ENCODE measurements at places on chromosomes 12 and 14.

DNA sequence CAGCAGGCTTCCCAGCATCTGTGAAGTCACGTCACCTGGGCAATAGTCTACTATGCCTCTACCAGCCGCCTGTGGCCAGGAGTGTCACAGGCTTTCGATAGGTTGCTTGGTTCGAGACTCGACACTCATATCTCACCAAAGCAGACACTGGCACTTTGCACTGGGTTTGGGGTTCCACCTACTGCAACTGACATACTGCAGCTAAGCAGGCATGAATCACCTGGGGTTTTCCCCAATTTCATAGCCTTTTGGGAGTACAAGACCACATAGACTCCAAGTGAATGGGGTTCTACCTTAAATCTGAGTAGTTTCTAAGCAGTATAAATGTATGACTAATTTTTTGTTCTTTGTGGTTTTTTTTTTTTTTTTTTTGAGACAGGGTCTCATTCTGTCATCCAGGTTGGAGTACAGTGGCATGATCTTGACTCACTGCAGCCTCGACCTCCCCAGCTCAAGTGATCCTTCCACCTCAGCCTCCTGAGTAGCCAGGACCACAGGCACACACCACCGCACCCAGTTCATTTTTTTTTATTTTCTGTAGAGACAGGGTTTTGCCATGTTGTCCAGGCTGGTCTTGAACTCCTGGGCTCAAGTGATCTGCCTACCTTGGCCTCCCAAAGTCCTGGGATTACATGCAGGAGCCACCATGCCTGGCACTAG is 32.1 kb downstream of the DMAC2L start:
- DNase-seq: peak; percentile 67

DNA sequence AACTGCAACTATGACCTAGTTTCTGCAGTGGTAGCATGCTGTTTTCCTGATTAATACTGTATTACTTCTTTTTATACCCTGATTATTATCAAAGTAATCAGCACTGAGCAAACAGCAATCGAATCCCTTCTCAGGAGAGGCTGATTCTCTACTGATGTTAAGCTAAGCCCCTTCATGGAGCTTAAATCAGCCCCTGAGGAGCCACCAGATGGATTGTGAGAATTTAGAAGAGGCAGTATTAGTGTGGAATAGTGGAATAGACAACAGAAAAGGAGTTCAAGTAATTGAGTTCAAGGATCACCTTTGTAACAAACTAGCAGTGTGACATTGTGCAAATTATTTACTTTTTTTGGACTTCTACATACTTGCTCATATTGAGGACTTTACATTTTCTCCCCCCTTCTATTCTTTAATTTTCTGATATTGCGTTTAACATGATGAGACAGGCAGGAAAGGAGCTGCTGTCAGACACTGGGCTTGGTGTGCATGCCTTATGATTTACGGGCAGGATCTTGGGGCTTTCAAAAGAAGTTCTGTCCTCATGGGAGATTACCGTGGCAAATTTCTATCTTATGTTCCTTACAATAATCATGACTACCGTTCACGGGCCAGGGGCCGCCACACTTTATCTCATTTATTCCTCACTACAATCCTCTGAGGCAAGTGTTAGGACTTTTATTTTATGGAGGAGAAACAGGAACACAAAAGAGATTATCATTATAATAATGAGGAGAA is 68.0 kb downstream of the PTPRR start:
- no peak for DNase-seq

DNA sequence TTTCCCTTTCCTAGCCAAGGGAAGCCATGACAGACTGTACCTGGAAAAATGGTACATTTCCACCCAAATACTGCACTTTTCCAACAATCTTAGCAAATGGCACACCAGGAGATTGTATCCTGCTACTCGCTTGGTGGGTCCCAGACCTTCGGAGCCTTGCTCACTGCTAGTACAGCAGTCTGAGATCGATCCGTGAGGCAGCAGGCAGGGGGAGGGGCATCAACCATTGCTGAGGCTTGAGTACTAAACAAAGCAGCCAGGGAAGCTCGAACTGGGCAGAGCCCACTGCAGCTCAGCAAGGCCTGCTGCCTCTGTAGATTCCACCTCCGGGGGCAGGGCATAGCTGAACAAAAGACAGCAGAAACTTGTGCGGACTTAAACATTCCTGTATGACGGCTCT is 218.8 kb downstream of the LRIG3 start:
- no peak for DNase-seq

- no peak for DNase-seq
Observed at GRCh38 chr12:98893126-98893674, 248.1 kb downstream of the APAF1 start.

- no peak for DNase-seq
Observed at GRCh38 chr14:24057867-24058259, 6.1 kb downstream of the CARMIL3 start.

- no peak for DNase-seq
Observed at GRCh38 chr12:122187466-122187865, 4.5 kb downstream of the LRRC43 start.

- no peak for DNase-seq
Observed at GRCh38 chr12:89138048-89138852, 214.1 kb downstream of the DUSP6 start.

- no peak for DNase-seq
Observed at GRCh38 chr14:87461704-87462103, 531.3 kb downstream of the GALC start.

GRCh38 chr12:46304070-46304469 is 35.2 kb upstream of the SLC38A1 start:
- DNase-seq: no peak

DNA sequence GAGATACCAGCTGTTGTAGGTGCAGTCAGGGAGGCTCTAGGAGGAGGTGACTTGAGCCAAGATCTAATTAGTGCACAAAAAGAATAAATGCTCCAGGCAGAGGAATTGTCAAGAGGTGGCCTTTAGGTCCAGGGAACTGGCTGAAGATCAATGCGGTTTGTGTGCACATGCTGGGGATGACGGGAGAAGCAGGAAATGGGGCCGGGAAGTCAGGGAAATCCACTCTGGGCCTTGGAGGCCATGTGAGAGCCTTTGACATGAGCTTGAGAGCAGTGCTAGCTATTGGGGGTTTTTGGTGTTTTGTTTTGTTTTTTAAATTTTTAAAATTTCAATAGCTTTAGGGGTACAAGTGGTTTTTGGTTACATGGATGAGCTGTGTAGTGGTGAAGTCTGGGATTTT is 67.4 kb downstream of the MVK start:
- no peak for DNase-seq

- no peak for DNase-seq
Observed at GRCh38 chr12:16352481-16352880, 5.0 kb downstream of the MGST1 start.

DNA sequence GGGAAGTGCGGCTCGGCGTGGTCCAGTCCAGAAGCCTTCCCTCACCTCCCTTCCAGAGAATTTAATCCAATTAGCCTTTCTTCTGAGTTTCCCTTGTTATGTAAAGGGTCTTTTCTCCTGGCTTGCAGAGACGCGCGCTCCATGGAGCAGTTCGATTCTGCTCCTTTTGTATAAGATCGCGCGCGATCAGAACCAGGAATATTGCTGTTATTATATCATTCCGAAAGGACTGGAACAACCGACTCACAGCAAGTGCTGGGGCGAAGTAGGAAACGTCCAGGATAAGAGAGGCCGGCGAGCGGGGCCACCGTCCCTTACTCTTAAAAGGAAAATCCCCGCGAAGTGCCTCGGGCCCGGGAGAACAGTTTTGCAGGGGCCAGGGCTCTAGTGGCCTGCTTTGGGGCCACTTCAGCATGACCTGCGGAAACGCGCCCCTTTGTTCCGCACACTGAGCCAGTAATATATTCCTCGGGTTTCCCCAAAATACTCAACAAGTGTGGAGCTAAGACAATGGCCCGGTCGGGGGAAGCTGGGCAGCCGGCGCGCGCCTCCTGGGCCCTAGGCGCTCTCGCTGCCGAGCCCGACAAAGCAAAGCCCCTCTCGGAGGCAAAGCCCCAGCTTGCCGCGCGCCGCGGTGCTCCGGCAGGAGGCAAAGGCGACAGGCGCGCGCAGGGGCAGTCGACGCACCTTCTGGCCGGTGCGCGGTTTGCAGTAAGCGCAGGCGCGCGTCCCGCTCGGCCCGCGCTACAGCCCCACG is 2.9 kb downstream of the RFX4 start:
- no peak for DNase-seq

DNA sequence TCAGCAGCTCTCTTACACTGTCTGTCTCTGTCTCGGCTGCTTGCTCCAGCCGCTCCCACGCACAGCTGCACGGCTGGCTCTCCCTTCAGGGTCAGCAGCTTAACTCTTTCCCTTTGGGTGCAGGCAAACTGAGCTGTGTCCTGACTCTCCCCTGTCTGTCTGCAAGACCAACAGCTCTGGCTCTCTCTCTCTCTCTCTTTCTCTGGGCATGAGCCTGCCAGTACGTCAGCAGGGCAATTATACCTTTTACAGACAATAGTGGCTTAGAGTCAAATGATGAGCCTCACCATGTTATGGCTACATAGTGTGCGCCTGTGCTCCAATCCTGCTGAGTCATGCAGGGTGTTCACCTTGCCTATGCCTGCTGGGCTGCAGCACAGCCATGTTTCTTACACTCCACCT is 120.5 kb upstream of the DDHD1 start:
- no peak for DNase-seq

DNA sequence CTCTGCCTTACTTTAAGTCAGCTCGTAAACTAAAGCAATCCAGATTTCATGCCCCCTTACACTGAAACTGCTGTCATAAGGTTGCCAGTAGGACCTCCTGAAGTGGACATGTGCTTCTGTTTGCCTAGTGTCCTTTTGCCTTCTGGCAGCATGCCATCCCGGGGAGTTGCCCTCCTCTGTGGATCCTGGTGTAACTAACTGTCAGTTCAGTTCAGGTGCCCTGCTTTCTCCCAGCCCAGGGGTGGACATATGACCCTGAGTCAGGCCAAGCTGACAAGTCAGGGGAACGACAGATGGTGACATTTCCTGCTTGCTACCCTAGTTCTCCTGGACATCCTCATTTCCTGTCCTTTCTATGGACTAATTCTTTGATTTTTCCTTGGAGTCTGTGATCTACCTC is 25.6 kb downstream of the AKAP6 start:
- DNase-seq: no peak

DNA sequence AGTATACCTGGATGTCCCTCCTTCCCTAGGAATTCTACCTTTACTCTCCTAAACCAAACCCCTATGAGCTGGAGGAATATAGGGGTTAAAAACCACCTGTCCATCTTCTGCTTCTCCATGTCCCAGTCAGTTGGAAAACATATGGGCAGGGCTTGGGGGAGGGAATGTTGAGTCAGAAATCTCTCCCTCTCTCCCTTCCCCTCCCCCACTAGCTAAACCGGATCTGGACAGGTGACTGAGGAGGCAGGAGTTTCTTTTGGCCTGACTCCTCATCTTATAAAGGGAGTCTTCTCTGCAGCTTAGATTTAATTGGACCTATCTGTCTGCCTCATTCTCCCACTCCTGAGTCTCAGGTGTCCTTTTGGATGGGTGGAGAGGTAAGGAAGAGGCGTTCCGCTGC is 6.1 kb downstream of the ERBB3 start:
- no peak for DNase-seq

GRCh38 chr12:42056130-42056529 is 88.5 kb downstream of the GXYLT1 start:
- DNase-seq: no peak

GRCh38 chr14:35825968-35826217 is 245 bp upstream of the BRMS1L start:
- DNase-seq: no peak

DNA sequence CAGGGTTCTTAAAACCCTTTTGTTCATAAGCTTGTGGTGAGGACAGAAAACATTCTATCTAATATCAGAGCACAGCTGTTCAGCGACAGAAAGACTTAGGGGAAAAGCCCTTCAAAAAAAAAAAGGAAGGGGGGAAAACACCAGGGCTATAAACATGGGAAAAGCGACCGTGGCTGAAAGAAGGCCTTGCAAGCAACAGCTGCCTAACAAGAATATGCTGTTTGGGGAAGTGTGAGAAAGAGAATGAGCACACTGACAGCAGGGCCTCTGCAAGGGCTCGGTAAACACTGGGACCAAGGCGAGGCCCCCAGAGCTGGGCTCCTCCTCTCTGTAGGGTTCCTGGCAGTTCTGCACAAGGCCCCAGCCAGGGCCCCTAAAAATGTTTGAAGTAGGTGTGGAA is 27.4 kb upstream of the CCND2 start:
- no peak for DNase-seq

DNA sequence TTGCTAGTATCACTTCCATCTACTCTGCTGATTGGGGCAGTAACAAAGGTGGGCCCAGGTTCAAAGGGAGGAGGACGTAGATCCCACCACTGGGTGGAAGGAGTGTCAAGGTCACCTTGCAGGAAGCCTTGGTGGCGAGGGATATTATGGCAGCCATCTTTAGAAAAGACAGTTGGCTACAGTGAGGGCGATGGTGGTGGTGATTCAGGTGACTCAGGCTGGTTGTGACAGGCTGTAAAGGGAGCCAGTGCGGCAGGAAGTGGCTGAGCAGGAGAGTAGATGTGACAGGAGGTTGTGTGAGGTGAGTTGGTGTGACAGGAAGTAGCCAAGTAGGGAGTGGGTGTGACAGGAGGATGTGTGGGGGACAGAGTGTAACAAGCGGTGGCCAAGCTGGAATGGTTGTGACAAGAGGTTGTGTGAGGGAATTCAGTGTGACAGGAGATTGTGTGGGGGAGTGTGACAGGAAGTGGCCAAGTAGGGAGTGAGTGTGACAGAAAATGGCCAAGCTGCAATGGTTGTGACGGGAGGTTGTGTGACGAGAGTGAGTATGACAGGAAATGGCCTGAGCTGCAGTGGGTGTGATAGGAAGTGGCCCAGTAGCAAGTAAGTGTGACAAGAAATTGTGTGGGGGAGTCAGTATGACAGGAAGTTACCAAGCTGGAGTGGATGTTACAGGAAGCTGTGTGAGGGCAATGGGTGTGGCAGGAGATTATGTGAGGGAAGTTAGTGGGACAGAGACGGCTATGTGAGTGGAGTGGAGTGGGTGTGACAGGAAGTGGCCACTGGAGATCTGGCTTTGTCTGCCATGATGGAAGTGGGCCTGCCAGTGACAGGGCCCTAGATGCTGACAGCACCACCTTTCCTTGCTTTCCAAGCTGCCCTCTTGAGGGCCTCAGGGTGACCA is 136.5 kb upstream of the MYL2 start:
- peak; percentile 63 for DNase-seq

GRCh38 chr14:53325176-53325806 is 172.2 kb upstream of the DDHD1 start:
- DNase-seq: no peak

GRCh38 chr14:41758011-41758665 is 151.5 kb downstream of the LRFN5 start:
- no peak for DNase-seq

DNA sequence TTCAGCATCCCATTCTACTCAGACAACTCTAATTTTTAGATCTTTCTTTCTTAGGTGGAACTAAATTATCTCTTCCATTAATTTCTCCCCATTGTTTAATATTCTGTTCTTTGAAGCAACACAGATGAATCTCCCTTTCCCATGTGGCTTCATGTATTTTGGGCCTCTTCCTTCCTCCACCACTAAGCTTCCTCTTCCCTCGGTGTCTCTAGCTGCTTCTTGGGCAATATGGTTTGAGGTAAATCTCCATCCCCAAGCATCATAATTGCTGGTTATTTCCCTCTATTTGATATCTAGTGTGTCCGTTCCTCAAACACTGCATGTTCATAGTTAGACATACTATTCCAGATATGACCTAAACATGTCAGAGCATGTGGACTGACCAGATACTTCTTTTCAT is 119.2 kb downstream of the PELI2 start:
- DNase-seq: no peak

GRCh38 chr12:92859650-92860386 is 69.3 kb downstream of the EEA1 start:
- no peak for DNase-seq

- DNase-seq: no peak
Observed at GRCh38 chr12:23253191-23253590, 628.2 kb downstream of the ETNK1 start.

GRCh38 chr14:64824471-64824870 is 55.2 kb downstream of the SPTB start:
- DNase-seq: no peak
